Peyer's patch (tissue), 4 donors: ENCODE measurements at places on chromosomes 2 and 18. TPM values are rescaled to one million over a fixed set of nuclear protein-coding genes. Genes with fewer than 3 reads are reported as not detected.

The TLX2 gene
- 1.7 TPM for total RNA-seq

The GALNT5 gene
- 6.6 TPM for total RNA-seq

The COL3A1 gene
- 81.7 TPM for total RNA-seq

The GCFC2 gene
- 33.5 TPM for total RNA-seq

The ZSWIM2 gene
- total RNA-seq = not detected

The MARCO gene
- total RNA-seq = 3.3 TPM

The ESPNL gene
- 2.5 TPM for total RNA-seq

The MAP3K19 gene
- not detected for total RNA-seq

The MRPS5 gene
- total RNA-seq = 65.2 TPM

The TRIM43 gene
- not detected for total RNA-seq

The ADCYAP1 gene
- total RNA-seq = not detected

The EMILIN2 gene
- 18.6 TPM for total RNA-seq

The NT5DC4 gene
- total RNA-seq = 5.8 TPM

The RBM43 gene
- 5.3 TPM for total RNA-seq

The MYO3B gene
- not detected for total RNA-seq

The KCNS3 gene
- total RNA-seq = 14.0 TPM

The C2orf92 gene
- 70.1 TPM for total RNA-seq
